G401 (cell line): ENCODE measurements at places on chromosomes 6 and 20. TPM values are rescaled to one million over a fixed set of nuclear protein-coding genes. Genes with fewer than 3 reads are reported as not detected.

Gene TREM1
- total RNA-seq = not detected in 2 replicates

Gene FAM83C
- total RNA-seq = not detected in 2 replicates

Gene BTN1A1
- total RNA-seq = 0.06 TPM in 1 of 2 replicates, not detected in the other

Gene ZNF334
- not detected in 2 replicates for total RNA-seq

Gene RUNX2
- total RNA-seq = not detected in 2 replicates

DNA sequence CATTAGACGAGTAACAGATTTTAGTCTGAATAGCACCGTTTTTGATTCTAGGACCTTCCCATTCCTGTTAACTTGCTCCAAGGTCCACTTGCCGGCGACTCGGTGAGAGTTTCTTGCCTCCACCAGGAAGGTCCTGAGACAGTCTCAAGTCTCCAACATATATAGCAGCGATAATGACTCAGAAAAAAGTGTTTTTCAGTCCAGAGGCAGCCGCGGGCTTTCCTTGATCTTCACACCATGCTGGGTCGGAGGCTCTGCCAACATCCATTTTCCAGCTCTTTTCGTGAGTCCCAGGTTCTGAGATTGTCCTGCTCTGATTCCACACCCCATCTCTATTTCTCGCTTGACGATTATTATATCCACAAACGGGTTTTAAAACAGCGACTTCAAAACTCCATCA is 170.5 kb downstream of the GPX5 start:
- DNase-seq = no peak

DNA sequence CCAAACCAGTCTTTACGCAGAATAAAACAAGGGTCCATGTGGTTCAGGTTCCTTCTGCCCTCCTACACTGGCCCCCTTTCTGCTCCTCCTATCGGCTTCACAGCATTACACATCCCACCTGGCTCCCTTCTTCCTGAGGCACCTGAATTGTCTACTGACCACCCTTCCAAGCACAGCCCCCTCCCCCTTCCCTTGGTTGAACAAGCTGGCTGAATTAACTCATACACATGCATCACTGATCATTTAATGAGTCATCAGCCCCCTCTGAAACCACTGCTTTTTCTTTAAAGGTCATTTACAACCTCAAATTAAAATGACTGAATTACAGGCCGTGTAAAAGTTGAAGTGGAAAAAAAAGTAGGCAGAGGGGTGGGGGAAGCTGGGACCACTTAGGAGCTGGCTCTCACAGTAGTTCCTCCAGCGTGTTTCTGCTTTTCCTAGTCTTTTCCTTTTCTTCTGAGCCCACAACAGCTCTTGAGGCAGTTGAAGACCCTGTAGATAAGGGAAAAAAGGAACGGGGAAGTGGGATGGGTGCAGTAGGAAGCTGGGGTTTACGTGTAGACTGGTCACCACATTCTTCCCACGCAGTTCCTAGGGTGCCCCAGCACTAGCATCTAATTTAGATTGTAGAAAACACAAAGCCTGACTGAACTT is 67.6 kb downstream of the FYN start:
- DNase-seq = no peak

DNA sequence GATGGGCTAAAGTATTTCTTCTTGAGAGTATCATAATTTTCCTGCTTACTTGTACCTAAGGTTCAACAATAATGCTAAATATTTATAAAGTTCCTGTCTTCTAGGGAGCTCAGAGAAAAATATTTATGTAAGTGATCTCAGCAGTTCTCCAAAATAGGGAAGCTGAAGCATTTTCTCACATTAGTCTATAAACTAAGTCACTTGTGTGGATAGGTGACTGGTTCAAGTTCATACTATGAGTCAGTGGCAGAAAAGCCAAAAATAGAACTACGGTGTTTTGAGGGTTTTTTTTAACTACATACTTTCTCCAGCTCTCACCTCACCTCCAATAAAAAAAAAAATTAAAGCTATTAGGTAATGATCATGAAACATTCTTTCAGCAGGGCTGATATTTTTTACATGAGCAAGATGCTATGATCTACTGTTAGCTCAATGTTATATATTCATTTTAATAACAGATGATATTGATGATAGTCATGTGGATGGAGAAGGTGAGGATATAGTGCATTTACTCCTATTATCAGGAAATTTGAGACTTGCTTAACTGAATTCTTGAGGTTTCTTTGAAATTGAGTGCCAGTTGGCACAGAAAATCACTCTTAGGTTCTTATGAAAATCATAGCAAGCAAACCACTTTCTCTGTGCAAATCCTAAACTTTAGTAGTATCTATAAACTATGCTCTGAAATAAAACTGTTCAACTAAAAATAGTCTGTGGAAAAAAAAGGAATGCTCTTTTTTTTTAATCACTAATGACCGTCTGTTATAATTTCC is 4.1 kb upstream of the MOXD1 start:
- no peak for DNase-seq

DNA sequence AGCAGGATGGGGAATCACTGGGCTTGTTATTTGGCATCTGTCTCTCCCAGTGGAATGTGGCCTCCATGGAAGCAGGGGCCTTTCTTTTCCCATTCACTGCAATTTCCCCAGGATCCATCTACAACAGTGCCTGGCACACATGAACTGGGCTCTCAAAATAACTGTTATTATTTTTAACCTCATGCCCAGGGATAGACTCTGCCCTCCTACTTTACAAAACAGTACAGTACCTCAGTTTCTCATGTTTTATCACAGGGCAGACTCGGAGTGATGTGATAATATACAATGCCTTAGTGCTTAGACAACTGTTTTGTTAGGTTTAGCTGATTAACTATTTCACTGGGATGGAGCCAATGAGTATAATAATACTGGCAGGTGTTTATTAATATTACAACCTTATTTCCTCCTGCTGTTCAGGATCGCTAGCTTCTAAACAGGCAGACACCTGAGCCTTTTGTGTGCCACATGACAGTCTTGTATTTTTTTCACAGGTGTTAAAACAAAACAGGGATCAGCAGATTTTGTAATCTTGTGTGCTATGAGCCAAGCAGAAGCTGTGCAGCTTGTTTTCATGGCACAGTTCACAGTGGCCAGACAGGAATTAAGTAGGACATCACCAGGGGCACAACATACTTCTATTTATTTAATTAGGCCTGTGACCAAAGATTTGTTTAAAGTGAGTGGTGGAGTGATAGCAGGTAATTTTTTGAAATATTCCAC is 157.7 kb upstream of the EYA4 start:
- peak; percentile 50 for DNase-seq

DNA sequence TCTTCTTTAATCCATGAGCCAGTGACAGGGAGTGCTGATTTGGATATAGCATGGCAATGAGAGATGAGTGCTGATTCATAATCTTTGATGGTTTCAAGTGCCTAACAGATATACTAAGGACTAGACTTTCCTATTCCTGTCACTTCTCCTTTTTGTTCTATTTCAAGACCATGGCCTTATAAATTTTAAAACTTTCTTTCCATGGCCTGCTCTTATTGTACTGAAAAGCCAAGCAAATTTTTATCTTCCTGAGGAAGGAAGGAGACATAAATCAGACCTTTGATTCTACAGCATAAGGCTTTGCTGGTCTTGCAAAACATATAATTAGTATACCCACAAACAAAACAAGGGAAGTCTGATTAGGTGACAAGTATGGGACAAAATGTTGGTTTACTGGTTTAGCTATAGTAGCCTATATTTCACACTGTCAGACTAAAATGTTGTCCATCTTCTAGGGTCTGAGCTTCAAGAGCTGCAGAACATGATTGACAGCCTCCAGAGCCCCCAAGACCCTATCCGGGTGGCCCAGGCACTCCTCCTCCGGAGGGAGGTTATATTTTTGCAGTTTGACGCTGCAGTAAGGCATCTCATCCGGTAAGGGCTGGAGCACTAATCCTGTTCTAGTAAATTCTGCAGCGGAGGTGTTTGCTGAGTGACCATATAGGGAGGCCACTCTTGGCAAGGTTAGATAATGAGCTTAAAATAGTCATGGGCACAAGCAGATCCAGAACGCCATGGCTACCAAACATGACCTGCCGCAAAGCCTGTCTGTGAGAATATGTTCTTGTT is 82.3 kb downstream of the CD164 start:
- peak; percentile 92 for DNase-seq
